ENCODE measurements at places on chromosomes 2 and 18.

DNA sequence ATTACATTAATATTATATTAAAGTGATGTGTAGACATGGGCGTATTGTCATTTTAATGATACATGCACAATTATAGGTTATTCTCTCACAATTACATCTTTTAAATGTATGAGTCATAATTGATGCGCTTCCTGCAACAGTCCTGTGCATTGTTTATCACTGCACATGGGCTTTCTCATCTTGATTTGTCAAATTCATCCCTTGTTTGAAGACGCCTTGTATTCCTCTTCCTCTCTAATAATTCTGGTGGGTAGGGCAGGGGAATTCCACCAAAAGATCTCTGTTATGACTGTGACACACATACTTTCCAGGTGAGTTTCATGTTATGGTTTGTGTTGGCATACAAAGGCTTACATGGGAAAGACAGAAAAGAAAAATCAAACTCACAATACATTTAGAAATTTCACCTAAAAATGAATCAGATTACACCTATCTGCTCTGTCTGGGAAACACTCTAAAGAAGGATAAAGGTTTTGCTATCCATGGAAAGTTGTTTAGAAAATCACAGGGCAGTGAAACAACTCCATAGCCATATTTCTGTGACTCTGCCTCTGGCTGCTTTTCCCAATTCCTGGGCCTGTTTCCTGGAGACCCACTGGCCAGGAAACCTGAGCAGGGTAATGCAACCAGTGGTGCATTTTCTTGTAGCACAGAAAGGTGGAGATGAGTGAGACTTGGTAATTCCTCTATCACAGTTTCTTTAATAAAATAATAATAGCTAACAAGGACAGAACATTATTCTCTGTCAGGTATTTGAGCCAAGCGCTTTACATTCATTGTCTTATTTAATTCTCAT, 13.2 kb downstream of the SLC9A2 start:
- DNase-seq, result no peak

GRCh38 chr2:203802342-203803052, 65.1 kb upstream of the CTLA4 start:
- no peak for DNase-seq

GRCh38 chr18:51813740-51814139, 526.3 kb upstream of the DCC start:
- no peak for DNase-seq

DNA sequence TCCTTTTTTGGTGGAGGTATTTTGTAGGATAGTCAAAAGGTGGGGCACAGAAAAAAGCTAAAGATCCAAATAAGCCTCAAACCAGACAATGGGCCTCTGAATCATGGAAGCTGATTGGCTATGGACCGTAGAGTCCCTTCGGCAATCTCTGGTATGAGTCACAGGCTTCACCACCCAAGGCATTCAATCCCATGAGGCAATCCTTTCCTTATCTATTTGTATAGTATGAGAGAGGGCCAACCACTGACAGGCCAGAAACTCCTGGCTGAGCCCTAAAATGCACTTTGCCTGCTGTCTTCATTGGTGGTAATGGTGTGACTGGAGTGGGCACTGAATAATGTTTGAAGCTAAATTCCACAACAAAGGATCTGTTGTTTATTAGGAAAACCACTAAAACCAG, 38.7 kb upstream of the MEX3C start:
- DNase-seq, result no peak

DNA sequence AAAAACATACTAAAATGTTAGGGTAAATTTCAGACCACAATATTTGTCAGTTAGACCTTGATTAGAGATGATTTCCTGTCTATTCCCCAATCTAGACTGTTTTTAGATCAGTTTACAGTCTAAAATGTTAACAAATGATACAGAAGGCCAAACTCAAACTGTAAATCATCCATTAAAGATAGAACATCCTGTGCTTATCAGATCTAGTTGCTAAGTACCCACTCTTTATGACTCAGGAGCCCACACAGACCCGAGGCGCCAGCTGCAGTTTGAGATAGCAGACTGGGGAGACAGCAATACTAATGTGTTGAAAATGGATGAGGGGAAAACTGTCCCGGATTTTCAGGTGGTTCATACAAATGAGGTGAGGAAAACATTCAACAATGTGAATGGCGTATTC, 113.3 kb downstream of the SCG2 start:
- DNase-seq, result peak; percentile 39

DNA sequence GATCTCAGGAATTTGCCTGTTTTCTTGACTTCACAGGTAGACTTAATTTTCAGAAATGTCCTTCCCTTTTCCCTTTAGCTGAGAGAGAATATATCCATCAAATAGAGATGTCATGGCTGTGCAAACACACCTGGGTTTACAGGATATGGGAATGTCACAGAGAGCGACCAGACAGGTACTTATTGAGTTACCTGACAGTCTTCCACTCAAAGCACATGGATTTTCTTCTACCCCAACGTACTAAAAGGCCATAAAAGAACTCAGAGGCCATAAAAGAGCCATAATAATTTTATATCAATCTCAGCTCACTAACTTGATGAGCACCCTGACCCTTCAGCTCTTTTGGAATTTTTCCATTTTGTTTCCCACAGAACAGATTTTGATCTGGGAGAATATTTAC, 5.3 kb upstream of the DTNA start:
- DNase-seq, result no peak

DNA sequence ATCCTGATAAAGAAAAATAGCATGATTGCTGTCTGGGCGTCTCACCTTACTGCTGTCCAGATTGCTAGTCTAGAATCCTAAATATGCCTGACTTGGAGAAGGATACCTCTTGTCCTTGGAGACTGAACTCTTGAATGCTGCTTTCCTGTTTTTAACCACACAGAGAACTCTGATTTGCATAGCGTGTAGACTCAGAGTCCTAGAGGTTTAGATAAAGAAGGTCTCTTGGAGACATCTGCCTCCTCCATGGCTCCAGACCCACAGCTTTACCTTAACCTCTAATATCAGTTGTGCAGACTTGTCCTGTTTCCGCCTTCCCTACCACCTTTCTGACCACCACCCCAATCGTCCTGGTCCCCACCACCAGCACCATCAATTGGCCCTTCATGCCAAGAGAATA, 292.6 kb upstream of the CYRIA start:
- DNase-seq, result no peak

- peak; percentile 95 for DNase-seq
Observed at GRCh38 chr2:180449171-180449915, 442.2 kb upstream of the CWC22 start.

DNA sequence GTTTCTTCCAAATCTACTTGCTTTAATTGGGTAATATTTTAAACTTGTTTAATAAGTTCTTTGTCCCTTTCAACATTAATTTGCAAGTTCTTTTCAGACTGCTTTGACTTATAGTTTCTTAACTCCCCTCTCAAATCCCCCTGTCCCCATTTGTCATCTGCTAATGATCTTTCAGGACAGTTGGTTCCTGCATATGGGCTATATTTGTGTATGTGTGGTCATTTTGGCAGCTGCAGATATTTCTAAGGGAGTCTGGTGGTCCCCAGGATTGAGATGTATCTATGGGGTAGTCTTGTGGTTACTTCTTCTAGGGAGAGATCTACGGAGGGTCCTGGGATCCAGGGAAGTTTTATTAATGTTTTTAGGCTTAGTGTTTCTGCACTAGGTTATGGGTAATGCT, 120.6 kb upstream of the SP3 start:
- no peak for DNase-seq

GRCh38 chr2:153532140-153532539, 53.6 kb upstream of the RPRM start:
- no peak for DNase-seq

DNA sequence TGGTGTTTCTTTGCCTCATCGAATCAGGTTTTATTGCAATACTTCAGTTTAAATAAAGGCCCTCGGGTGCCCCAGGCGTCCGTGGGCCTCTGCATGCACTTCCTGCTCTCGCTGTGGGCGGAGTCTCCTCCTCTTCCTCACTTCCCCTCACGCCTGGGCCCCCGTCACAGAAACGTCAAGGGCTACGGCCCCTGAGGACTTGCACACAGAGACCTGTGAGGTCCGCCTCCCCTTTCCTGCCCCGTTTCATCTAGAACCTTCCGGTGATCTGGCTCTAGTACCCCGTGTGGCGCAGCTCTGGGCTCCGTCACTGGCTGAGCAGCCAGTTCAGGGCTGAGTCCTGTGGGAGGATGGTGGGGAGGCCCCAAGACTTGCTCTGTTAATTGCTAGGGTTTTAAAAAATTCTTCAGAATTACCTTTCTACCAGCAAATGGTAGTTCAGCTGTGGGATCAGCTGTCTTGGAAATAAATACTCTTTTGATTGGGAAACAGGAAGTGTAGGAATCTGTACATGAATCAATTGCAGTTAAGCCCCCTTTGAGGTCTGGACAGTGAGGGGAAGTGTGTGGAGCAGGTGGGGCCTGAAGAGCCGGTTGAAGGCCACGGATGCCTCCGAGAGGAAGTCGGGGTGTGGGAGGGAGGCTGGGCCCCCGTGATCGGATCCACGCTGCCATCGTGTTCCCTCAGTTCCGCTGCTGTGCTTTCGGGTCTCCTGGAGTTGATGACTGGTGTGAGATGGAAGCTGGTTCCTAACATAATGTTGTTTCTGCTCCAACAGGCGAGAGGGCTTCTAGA, 10.2 kb downstream of the NFATC1 start:
- DNase-seq, result no peak

- DNase-seq, result no peak
Observed at GRCh38 chr2:163906410-163906809, 170.6 kb upstream of the FIGN start.

Data from NCI-H82 (cell line).